Activated T-helper 1 cell treated with anti-CD3 and anti-CD28 coated beads, Interleukin-2, amount 50 U/mL, for 16 hours (primary cell): ENCODE measurements at places on chromosomes 6 and 20.

DNA sequence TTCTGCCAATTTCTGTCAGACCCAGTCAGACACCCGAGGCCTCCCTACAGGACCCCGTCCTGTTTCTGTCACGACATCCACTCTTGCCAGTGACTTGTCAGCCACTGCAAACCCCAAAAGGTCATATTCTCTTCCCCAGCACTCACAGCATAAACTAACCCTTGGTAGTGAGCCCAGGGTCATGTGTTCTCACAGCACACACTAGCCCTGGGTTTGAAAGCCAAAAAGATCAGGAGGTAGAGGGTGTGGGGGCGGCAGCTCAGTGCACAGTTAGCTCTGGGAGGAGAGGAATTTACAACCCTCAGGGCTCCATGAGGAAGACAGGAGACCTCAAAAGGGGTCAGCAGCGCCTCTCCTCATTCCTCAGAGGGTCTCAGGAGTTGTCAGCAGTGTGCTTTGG, 9.9 kb upstream of the SNX9 start:
- no peak for DNase-seq

- DNase-seq: no peak
Measured at GRCh38 chr6:166611631-166612030, 15.4 kb downstream of the RPS6KA2 start.

DNA sequence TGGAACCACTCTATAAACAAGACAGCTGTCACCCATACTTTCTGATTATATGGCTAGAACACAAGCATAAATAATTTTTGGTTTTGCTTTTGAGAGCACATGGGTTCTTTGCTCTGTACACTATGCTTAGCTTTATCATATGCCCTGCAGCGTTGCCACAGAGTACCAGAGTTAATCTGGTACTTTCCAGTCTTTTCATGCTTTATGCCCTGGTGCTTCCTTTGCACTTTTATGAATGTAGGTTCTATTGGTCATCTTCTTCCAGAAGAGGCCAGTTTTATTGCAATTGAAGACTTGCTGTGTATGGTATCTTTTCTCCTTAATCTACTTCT, 20.8 kb downstream of the SHLD1 start:
- no peak for DNase-seq

DNA sequence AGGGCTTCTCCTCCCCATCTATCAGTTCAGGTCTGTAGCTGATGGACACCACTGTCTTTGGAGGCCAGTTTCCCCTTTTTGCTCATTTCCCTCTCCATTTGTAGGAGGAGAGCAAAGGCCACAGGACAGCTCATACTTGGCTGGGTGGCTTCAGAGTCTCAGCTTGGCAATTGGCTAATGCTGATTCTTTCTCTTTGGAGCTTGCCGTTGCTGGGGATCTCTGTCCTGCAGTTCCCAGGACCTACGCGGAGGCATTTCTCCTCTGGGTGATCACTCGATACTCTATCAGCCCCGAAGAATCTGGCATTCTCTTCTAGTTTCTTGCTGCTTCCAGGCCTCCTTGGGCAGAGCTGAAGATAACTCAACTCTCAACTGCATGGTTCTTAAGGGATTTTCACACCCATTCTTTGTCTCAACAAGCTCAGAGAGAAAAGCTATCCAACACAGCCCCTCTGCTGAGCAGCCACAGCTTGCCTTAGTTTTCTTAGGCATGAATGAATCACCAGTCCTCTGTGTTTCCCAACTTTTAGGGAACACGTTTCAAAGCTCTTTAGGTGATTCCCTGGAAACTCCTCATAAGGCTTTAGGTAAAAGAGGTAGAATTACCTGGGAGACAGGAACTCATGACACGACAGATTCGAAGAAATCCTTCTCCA, 19.2 kb upstream of the SSR1 start:
- DNase-seq: no peak

DNA sequence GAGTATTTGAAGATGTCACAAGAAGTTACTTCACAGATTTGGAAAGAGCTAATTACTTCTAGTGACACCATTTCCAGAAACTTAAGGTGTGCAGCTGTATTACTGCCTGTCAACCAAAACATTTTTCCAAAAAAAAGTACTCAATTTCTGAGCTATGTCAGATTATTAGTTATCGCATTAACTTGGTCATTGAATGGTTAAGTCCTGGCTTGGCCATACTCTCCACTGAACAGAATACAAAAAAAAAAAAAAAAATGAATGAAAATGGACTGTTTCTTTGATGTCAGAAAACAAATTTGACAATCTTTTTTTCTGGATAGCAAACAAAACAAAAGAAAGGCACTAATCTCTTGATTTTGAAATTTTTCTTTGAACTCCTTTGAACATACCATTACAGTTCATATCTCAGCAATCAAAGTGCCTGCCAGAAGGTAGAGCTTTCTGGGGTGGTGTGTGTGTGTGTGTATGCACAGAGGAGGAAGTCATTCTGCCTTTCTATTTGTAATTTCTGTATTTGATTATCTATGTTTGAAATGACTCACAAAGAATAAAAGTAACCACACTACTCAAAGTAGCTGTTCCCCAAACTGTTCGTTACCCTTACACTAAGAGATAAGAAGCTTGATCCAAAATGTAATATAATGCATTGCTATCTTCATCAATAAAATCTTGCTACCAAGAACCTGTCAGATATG, 210.8 kb upstream of the FUT9 start:
- DNase-seq: no peak

DNA sequence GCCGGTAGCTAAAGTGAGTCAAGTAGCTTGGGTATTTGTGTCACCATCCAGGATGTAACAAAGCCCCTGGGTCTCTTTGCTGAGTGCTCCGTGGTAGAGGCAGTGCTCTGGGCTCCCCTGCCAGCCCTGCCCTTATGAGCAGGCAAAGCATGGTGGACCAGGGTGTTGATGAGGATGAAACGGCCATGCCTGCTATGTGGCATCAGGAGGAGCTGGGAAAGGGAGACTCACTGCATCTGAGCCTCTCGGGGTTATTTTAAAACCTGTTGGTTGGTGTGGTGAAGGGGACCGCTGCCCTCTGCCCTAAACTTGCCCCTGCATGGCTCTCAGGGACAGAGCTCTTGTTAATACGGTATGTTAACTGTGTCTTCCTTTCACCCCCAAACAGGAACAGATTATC, 143.1 kb downstream of the DTNBP1 start:
- DNase-seq: no peak

GRCh38 chr6:148746363-148747144, at the start of gene UST:
UST (plus strand) TSS chr6:148747030; CDS start chr6:148747431, 401 bp downstream.
- DNase-seq: peak; percentile 31

DNA sequence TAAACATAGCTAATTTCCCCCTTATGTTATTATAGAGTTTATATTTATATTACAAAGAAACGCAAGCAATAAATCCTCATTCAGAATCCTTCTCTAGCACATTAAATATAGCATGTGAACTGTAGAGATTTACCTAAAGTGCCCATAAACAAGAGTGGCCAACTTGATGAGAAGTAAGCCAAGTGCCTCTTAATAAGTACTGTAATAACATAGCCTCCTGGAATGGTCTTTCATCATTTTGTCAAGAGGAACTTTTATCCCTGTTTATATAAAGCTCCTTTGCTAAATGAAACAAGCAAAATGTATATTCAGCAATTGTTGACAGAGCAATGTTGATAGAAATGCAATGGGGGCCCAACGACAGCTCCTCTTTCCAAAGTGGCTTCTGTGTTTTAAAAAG, 195.0 kb downstream of the ARHGAP18 start:
- no peak for DNase-seq

- no peak for DNase-seq
Measured at GRCh38 chr6:39256294-39256940, 27.1 kb upstream of the KCNK5 start.

GRCh38 chr20:22757424-22758183, 173.2 kb upstream of the FOXA2 start:
- no peak for DNase-seq

GRCh38 chr20:40325006-40325568, 363.9 kb downstream of the MAFB start:
- no peak for DNase-seq

DNA sequence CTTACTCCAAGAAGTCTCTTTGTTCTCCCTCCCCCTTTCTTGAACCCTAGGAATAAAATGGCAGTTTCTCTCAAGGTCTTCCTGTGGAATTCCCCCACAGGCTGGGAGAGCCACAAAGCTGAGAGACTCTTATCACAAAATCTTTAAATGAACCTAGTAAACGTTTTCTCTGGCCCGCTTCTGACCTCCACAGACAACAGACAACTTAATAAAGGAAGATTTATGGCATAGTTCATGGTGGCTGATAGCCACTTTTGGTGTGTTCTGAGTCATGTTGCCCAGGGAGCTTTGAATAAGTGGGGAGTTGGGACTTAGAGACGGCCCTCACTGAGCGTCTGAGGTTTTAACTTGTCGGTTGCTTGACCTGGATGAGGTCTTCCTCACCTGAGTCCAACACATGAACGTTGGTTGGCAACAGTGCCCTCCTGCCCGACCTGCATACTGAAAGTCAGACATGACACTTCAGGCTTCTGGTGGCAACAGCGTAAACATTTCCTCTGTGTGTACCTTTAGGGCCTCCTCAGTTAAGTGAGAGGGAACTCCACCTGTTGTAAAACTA, 124.1 kb downstream of the FOXO3 start:
- DNase-seq: no peak

GRCh38 chr6:2467929-2468600, 222.7 kb upstream of the GMDS start:
- no peak for DNase-seq

GRCh38 chr6:149964308-149965193, 808 bp downstream of the ULBP1 start:
- no peak for DNase-seq

DNA sequence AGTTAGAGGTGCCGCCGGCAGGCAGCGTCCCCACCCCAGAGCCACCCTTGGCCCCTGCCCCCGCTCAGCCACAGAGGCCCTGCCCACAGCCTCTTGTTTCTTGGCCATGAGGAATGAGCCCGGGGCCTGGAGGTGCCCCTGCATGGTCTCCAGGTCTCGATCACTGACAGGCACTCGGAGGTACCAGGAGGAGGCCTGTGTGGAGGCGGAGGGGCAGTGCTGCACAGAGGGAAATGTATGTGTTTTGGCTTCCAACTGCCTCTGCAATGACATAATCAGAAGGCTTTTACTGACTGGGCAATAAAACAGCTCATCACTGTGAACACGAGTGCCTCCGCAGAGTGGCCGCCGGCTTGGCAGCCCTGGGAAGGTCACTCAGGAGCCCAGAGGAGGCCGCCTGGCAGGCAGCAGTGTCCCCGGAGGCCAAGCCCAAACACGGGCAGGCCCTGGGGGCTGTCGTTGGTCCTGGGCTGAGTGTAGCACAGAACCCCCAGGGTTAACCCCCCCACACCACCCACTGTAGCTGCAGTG, 61.1 kb upstream of the GATA5 start:
- DNase-seq: no peak

GRCh38 chr6:134177236-134177635, 124.8 kb upstream of the SLC2A12 start:
- DNase-seq: no peak
